AG08395 (cell line): ENCODE measurements at places on chromosomes 3 and 15.

- peak; percentile 96 for DNase-seq
These were observed 23.5 kb upstream of the LRTM1 start for GRCh38 chr3:54951405-54951804.

DNA sequence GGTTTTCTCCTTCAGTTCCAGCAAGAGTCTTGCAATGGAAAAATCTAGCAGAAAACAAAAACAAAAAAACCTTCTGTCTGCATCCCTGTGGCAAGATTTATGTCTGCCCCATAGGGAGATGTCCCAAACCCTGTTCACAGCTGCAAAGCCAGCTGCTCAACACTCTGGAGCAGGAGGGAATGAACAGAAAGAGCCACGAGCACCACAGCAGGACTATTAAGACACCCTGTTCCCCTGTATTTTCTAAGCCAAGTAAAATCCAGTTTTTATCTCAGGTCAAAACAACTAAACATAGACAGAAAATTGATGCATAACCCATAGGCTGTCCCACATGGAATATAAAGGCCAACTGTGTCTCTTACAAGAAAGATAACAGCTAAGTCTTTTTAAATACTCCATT lies 357.9 kb downstream of the LSAMP start:
- no peak for DNase-seq

- DNase-seq: no peak
These were observed 179.7 kb downstream of the ITPR1 start for GRCh38 chr3:4672725-4673275.

DNA sequence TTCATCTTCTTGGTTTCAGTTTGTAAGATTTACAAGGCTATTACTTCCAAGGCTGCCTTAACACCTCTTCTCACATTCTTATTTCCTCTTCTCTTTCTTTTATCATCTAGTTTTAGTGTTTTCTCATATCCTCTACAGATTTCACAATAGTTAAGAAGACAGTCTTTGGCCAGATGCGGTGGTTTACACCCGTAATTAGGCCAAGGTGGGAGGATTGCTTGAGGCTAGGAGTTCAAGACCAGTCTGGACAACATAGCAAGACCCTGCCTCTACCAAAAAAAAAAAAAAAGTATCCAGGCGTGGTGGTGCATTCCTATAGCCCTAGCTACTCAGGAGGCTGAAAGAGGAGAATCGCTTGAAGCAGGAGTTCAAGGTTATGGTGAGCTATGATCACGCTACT lies 3.5 kb upstream of the ALDH1A2 start:
- no peak for DNase-seq

DNA sequence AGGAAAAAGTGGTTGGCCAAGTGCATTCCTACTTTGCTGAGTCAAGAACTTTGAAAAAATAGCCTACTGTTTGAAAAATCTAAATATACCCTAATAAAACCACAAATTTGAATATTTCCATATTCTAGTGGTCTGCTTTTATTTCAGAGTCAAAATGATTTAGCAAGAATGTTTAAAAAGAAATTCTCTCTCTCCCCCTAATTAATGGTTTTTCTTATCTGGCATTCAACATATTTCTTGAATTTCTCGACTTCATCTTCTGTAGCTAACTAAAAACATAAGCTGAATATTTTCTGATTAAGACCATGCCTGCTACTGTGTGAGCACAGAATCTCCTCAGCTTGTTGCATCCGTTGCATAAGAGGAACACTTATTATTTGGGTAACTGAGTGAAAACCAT lies 563.5 kb upstream of the TBL1XR1 start:
- DNase-seq: peak; percentile 21

GRCh38 chr15:35567392-35567791 lies 21.4 kb upstream of the DPH6 start:
- no peak for DNase-seq

DNA sequence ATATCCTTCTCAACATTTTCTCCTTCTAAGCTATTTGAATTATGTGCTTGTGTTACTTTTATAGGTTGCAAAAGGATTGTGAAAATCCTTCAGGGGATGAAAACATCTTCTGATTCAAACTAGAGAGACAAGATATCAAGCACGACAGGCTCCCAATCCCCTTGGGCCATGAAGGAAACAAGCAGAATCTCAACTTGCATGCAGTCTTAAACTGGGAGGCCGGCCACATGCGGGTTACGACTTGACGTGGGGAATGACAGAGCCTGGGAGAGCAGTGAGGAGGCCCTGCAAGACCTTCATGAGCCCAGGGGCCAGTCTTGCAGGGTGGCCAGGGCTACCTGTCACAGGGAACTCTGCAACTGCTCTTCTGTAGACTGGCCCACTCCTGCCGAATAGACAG lies 94.4 kb downstream of the SCN11A start:
- DNase-seq: no peak

DNA sequence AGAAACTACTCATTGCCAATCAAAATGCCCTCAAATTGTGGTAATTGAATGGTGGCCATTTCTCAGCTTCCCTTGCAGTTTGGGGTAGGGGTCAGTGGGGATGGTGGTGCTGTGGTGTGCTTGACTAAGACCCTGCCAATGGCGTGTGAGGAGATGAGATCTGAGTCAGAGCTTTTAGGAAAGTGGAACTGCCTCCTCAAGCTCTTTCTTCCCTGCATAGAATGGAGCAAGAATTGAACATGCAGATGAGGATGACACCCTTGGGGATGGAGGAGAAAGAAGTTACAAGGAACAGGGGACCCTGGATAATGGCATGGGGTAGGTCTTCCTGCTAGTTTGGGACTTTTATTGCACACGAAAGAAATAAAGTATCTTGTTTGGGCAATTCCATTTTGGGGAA lies 188.0 kb downstream of the PEX5L start:
- no peak for DNase-seq

GRCh38 chr15:85492406-85492805 lies 112.0 kb downstream of the AKAP13 start:
- no peak for DNase-seq

DNA sequence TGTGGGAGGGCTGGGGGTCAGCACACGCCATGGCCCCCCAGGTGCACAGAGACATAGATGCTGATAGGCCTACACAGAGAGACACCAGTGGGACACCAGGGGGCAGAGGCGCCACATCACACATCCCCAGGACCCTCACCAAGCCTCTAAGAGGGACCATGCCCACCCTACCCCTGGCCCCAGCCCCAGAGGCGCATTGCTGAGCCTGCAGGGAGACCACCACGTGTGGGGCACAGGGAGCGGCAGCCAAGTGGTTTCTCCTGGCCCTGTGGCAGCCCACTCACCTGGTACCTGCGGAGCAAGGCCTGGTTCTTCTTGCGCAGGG lies 1.2 kb downstream of the CCDC9B start:
- DNase-seq: no peak
